Inflammatory macrophage treated with lipopolysaccharide for 1 hour (primary cell): ENCODE measurements at places on chromosomes 5 and 9.

DNA sequence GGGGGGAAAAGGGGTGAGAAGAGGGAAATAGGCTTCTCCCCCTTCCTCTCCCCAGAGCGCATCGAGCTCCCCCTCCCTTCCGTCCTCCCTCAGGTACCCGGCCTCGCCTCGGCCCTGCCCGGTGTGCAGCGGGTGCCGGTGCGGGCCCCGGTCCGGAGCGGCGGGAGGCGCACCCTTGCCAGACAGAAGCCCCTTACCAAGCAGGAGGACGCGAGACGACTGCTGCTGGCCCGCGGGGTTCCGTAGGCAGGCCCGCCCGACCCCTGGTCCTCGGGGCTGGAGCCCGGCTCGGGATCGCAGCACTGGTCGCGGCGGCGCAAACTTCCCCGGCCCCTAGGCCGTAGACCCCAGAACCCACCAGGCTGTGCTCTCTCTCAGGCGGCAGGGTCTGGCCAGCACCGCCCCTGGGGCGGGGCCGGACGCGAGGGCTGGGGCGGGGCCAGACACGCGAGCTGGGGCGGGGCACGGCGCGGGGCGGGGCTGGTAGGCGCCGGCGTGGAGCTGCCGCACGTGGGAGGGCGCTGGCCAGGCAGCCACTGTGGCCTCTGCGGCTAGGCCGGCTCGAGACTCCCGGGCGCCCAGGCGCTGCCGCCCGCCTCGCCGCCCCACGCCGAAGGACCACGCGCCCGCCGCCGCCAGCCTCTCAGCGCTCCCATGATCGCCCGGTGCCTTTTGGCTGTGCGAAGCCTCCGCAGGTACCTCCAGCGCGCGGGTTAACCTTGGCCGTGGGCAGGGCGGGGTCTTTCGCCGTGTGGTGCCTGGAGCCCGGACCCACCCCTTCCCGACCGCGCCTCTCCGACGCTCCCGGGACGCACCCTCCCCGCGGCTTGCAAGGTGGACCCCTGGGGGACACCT is at the start of the genes NLN and SGTB:
Gene NLN (plus strand): TSS at position 486 of the 855 bp plus-strand sequence. CDS start 169 bp downstream, at position 655.
Gene SGTB (minus strand): TSS at position 390 of the 855 bp plus-strand sequence. CDS start 1,302 bp downstream, outside the sequence.
- peak; percentile 86 for DNase-seq

DNA sequence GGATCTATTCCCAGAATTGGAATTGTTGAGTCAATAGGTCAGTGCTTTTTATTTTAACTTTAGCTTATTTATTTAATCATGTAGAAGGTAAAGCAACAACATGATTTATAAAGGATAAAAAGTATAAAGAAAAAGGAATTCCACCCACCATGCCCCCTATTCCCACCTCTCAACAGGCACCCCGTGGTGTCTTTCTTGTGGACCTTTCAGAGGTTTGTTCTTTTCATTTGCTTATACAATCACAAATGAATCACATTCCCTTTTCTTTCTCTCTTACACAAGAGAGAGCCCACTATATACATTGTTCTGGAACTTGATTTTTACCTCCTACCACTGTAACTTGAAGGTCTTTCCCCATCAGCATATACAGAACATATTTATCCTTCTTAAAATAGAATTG is 37.2 kb upstream of the SMIM32 start:
- DNase-seq: no peak

DNA sequence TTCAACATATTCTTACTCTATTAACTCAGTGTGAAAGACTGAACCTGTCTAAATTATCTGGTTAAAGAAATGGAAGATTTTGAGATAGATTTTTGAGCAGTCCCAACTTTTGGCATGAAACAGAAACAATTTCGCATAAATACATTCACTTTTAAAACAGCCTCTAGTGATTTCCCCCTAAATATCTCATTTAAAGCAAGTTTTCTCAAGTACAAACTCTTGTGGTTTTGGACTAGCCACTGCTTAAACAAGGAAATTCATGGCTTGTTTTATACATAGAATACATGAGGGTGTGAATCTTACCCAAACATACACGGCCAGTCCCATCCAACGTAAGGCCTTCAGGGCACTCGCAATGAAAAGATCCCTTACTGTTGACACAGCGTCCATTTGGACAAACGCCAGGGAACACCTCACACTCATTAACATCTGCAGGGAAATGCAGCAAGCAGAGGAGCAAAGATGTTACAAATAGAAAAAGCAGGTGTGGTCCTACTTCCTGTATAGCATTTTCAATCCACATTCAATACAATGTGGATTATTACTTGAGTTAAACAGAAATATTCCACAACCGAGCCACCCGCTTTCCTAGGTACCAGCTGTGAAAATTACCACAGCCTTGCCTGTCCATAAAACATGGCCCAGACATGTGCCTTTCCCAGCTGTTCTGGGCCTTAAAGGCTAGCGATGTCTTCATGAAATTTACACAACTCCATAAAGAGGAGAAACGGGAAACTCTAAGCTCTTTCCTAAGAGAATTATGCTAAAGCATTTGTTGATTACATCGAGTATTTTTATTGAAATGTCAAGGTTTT is 188.8 kb downstream of the FBN2 start:
- DNase-seq: no peak

GRCh38 chr9:86512929-86513328 is 158.7 kb upstream of the TUT7 start:
- no peak for DNase-seq

GRCh38 chr5:83029-83428 is 8.9 kb upstream of the PLEKHG4B start:
- no peak for DNase-seq

DNA sequence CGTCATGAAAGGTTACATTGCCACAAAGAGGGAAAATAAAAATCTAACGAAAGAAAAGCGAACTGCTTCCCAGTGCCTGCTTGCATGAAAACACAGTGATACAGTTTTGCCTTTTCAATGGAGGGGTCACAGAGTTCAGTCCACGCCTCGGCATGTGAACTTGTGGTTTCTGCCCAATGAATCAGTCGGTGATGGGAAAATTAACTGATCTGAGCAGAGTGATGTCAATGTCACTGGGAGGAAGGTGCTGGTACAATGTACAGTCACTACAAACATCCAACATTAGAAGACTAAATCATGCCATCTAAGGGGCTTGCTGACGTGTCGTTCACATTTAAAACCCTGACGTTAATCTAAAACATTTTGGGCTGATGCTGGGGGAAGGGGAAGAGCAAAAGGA is 151.8 kb upstream of the MSX2 start:
- no peak for DNase-seq

GRCh38 chr9:7316967-7317366 is 482.6 kb downstream of the DMAC1 start:
- DNase-seq: no peak

DNA sequence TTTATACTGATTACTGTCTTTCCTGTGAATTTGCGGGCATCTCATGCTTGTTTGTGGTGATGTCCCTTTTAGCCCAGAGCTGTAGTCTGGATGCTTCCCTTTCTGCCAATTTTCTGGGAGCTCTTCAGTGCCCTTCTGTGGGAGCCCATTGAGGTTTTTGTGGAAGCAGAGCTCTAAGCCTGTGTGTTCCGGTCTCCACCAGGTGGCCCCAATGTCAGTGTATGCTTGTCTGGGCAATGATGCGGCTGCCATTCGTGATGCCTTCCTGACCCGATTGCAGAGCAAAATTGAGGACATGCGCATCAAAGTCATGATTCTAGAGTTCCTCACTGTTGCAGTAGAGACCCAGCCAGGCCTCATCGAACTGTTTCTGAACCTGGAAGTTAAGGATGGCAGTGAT is 35.1 kb downstream of the SH3GLB2 start:
- no peak for DNase-seq

GRCh38 chr5:124752854-124753720 is 6.6 kb upstream of the ZNF608 start:
- no peak for DNase-seq

- DNase-seq: peak; percentile 8
These were observed 139.9 kb downstream of the RFX3 start for GRCh38 chr9:3385871-3386270.

GRCh38 chr9:95992536-95992935 is 117.0 kb downstream of the ERCC6L2 start:
- no peak for DNase-seq

DNA sequence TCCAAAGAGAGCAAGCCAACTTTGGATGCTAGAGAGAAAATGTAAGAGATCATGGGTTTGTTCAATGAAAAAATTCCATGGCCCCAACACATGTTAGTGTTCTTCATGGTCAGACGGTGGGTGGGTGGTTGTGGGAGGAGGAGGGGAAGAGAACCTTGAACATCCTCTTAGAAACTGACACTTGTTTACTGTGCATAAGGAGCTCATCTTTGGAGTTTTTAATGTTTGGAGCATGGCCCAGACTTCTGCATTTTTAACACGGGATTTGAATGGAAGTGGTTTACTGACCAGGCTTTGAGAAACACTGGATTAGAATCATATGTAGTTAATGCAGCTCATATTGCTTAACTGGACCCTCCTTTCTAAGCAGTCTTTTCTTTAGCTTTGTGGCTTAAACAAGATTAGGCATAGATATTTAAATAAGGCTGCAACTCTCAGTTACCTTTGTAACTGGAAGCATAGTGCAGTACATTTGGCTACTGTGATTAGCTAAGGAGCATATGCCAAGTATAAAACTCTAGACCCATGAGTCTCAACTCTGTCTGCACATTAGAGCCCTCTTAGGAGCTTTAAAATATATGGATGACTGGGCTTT is 60.1 kb downstream of the FOCAD start:
- peak; percentile 70 for DNase-seq

GRCh38 chr5:175109058-175109755 is 334.8 kb downstream of the DRD1 start:
- no peak for DNase-seq

- no peak for DNase-seq
These were observed 11.6 kb downstream of the CEMIP2 start for GRCh38 chr9:71756753-71757152.
